GM10248 (cell line): ENCODE measurements at places on chromosomes 5 and 9.

- no peak for DNase-seq
These were observed 38.3 kb upstream of the RORB start for GRCh38 chr9:74458832-74459231.

GRCh38 chr5:76771705-76772405, 47.0 kb upstream of the F2RL1 start:
- no peak for DNase-seq

DNA sequence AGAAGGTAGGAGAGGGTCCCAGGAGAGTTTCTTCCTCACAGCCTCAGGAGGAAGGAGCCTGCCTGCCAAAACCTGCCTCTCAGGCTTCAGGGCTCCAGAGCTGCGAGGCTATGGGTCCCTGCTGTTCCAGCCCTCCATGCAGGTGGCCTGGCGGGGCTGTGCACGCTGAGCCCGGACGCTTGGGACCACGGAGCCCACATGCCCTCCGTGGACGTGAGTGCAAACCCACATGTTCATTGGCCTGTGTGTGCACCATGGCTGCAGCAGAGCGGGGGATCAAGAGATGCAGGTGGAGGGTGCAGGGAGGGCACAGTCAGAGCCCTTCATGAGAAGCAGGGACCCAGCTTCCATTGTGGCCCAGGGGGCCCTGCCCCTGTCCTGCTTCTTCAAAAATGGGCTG, 287.3 kb downstream of the IRX2 start:
- no peak for DNase-seq

GRCh38 chr9:105969636-105970035, 275.3 kb downstream of the TMEM38B start:
- no peak for DNase-seq

DNA sequence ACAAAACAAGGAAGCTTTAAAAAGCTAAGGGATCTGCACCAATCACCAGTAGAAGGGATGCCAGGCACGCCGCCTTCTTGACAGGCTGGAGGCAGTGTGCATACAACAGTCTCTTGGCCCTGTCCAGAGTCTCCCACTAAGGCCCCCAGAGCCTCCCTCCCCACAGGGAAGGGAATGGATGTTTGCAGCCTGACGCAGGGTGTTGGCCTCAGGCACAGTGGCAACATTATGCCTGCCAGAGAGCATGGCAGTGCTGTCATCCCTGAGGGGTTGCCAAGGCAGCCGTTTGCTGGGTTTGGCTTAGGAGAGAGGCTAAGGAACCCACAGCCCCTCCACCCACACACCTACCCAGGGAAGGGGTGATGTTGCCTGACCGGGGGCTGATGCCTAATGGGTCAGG, 4.8 kb downstream of the HBEGF start:
- DNase-seq, result no peak

DNA sequence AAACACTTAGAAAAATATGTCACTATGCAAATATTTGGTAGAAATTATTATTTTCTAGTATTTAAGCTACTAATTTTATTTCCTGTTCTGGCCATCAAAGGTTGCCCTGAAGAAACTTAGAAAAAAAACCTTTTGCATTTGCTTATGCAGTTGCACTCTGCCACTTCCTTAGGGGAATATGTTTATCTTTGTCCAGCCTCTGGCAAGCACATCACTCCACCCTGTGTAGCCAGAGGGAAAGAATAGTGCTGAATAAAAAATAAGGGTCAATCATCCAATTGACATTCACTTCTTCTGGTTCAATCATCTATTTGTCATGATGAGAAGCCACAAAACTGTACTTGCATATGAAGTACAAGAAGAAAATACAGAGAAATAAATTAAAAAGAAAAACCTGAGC, 72.8 kb downstream of the CETN3 start:
- DNase-seq, result no peak
